CD4-positive, CD25-positive, alpha-beta regulatory T cell (primary cell): ENCODE measurements at places on chromosomes 3 and 15. TPM values are rescaled to one million over a fixed set of nuclear protein-coding genes. Genes with fewer than 3 reads are reported as not detected.

The GOLGA8J gene
- not detected for total RNA-seq

DNA sequence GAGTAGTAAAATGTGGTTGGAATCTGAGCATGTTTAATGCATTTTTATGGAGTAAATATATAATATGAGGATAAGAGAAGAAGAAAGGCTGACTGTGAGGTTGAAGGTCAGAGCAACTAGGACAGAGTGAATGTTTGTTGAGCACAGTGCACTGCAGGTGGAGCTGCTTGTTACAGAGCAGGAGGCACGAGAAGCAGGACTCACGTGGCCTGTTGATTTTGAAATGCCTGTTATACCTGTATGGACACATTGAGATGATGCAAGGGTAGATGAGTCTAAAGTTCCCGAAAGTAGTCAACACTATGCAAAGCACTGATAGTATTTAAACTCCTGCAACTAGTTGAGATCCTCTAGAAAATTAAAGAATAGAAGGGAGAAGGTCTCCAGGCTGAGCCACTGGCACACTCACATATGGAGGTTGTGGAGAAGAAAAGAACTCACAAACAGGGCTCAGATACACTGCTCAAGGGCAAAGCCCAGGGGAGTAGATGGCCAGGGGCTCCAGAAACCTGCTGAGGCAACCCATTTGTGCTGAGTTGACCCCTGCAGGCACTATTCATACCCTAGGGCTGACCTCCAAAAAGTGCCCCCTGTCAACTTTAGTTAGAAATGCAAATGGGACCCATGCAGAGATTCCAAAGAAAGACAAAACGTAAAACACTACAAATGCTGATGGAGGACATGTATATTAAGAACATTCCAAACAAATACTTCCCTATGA, 541.5 kb downstream of the GABRG3 start:
- DNase-seq: no peak

- DNase-seq: no peak
Measured at GRCh38 chr15:89885611-89886010, 8.2 kb downstream of the AP3S2 start.

DNA sequence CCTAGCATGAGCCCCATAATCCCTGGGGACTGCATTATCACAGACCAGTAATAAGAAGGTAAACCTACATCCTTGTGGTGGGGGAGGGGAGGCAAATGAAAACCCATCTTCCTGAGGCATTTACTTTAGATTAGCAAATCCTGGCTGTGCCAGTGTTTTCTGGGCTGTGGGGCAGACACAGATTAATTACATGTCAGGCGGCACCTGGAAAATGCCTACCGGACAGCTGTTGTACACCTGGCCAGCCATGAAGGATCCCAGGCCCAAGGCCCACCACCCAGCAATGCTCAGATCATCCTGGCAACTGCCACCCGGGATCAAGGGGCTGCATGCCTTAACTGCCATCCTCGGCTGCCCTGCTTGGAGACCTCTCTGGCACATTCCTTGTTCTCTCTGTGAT, 59.1 kb upstream of the RASA2 start:
- no peak for DNase-seq

GRCh38 chr3:72223116-72223515, 438.2 kb upstream of the PROK2 start:
- DNase-seq: no peak

The CKMT1A gene
- not detected for total RNA-seq

DNA sequence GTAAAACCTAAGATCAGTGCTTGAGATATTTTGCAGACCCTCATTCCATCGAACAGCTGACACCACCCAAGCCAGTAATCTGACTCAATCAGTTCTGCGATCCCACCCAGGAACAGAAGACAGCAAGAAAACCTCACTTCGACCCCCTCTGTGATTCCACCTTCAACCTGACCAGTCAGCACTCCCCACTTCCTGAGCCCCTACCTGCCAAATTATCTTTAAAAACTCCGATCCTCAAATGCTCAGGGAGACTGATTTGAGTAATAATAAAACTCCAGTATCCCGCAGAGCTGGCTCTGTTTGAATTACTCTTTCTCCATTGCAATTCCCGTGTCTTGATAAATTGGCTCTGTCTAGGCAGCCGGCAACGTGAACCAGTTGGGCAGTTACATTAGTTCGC, 25.7 kb upstream of the CLDN16 start:
- no peak for DNase-seq

The AGBL1 gene
- total RNA-seq: not detected

- DNase-seq: no peak
Measured at GRCh38 chr3:193928354-193929209, 207.4 kb upstream of the HES1 start.

DNA sequence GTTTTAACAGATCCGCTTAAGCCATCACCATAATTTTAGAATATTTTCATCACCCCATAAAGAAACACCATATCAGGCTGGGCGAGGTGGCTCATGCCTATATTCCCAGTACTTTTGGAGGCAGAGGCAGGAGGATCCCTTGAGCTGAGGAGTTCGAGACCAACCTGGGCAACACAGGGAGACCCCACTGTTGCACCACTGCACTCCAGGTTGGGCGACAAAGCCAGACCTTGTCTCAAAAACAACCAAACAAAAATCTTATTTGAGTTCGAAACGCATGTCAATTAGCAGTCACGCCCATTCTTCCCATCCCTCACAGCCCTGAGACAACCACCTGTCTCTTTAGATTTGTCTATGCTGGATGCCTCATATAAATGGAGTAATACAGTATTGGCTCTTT, 119.9 kb downstream of the KLF13 start:
- no peak for DNase-seq
